ENCODE measurements at places on chromosomes 3 and 15.

DNA sequence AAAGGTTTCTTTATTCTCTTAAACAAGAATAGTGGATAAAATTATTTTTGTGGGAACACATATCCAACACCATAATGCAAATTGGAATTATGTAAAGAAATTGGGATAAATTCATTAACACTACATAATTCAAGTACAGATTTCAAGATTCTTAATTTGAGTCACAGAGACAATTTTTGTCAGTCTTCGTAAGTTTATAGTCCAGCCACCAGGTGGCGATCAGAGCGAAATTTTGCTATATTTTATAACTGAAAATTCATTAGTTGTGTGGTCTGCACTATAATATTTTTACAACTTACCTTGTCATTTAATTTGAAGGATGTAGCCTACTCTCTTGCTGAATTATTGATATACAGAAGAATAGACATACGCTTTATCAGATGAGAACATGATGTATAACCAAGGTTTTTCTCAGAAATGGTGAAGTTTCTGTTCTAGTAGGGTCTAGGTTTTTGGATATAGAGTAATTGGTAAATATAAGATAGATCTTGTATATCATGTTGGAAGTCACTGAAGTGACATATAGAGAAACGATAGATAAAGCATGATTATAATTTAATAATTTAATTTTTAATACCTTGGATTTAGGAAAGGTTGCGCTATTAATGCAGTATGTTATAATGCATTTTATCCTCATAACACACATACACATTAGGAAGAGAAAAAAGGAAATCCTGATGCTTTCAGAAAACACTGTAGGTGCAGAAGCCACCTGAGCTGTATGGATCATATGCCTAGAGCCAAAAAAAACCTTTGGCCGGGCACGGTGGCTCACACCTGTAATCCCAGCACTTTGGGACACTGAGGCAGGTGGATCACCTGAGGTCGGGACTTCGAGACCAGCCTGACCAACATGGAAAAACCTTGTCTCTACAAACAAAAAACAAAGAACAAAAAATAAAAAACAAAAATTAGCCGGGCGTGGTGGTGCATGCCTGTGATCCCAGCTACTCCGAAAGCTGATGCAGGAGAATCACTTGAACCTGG, 31.7 kb downstream of the PLSCR4 start:
- peak; percentile 9 for DNase-seq

GRCh38 chr3:147129665-147130064, 276.7 kb downstream of the ZIC4 start:
- no peak for DNase-seq

DNA sequence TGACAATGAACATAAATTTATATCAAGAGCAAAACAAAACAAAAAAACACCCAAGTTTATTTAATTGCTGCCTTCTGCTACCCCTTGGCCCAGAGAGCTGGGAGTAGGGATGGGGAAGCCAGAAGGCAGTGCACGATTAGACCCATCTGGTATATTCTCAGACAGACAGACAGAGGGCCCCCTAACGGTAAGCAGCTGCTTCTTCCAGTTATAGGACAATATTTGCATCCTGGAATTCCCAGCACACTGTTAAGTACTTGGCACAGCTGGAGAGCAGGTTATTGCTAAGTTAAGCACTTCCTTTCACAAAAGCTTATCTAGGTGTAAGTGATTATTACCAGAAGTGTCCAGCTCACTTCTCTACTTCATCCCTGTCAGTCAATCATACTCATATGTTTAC, 39.3 kb downstream of the C2CD4B start:
- DNase-seq, result no peak

DNA sequence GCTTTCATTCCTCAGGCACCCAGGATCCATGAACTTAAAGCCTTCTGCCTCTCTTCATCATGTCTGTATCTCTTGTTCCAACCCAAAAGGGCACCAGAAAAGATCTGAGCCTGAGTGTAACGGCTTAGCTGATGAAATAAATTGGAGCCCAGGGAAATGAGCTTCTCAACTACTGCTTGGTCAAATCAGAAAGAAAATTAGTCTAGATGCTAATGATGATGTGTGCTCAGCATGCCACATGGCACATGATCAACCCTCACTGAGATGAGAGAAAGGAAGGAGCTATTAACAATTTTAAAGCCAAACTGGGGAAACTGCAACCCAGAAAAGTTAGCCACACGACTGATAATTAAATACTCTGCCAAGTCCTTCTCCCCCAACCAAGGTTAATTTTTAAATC, 325.7 kb downstream of the CNTN3 start:
- no peak for DNase-seq

- no peak for DNase-seq
Observed at GRCh38 chr3:2166552-2166951, 67.9 kb downstream of the CNTN4 start.

DNA sequence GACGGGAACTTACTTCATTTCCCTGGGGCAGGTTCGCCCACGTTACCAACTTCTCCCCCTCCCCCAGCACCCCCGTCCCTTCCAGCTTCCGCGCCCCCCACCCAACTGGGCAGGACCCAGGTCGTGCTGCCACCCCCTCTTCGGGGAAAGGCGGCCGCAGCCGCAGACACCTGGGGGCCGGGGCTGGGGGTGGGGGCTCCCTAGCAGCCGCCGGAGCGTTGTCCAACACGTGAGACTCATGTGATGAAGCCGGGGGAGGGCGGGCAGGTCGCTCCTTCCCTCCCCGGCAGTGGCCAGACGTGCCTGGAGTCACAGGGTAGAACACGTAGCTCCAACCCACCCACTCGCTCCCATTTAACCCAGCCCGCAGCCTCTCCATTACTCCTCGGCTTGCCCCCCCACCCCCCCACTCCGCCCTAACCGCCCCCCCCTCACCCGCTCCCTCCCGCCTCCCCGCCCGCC, 240 bp upstream of the BHLHE40 start:
- peak; percentile 93 for DNase-seq

DNA sequence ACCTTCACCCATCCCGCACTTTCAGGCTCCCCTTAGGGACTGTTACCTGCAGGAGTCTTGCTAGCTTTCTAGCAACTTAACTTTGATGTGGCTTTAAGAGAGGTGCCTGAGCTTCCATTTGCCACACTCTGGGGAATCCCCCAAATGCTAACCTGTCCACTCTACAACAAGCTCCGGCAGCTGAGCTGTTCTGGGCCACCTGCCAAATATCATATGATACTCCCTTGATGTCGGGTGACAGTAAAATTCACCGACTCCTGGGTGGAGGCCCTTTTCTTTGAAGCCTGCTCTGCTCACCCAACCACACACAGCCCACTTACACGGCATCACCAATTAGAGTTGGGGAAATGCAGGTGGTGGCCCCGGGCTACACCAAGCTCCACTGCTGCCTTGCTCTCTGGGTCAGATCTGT, 38.0 kb upstream of the XCR1 start:
- DNase-seq, result peak; percentile 80

DNA sequence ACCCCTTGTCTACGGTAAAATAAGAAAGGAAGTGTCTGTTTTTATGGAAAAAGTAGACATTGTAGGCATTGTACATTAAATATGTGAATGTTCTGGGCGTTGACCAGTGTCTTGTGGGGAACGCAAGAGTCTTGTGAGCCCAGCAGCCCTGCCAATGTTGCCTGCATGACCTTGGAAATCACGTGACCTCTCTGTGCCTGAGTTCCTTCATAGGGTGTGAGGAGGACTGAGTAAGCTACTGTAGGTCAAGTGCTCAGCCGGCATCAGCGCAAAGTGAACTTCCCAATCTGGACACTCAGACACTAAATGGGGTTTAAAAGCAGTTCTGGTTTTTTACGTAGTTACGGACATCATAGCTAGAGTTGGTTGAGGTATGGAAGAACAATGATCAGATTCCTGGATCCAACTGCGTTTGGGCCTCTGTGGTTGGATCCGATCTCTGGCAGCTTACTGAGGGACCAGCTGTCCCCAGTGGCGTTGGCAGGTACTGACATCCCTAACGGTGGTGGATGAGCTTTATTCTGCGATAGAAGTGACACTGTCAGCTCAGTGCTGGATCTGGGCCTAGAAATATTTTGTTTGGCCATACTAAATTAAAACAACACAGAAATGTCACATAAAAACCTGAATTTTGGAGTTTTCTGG, 63.8 kb downstream of the SPSB4 start:
- no peak for DNase-seq

GRCh38 chr3:138440596-138440995, 6.2 kb downstream of the ESYT3 start:
- no peak for DNase-seq

DNA sequence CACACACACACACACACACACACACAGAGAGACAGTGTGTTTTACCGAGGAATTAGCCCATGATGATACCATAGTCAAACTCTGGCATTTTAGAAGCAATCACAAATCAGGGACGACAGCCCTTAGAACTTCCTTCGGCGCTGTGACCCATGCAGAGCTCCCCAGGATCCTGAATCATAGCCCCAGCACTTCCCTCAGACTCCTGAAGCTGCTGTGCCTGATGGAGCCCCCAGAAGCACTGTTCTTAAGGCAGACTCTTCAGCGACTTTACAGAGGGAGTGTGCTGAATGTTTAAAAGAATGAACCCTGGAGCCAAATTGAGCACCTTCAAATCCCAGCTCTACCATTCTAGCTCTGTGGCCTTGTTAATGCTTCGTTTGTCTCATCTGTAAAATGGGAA, 89.3 kb upstream of the LIPC start:
- DNase-seq, result no peak

DNA sequence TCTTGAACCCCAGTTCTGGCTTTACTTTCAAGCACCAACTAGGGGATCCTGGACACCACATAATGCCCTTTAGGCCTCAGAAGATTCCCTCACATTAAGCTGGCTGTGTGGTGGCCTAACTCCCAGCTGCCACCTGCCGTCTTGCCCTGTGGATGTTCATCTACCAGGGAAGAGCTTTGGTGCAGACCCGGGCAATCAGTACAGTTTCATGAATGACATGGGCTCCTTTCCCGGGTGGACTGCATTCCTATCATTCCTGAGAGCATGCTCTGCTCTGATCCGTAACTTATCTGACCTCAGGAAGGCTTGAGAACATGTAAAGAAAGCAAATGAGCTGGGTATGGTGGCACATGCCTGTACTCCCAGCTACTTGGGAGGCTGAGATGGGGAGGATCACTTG, 50.0 kb upstream of the GSK3B start:
- no peak for DNase-seq
